ENCODE measurements at places on chromosomes 3 and 15.

GRCh38 chr15:61081027-61081322, 148.1 kb downstream of the RORA start:
- no peak for DNase-seq

DNA sequence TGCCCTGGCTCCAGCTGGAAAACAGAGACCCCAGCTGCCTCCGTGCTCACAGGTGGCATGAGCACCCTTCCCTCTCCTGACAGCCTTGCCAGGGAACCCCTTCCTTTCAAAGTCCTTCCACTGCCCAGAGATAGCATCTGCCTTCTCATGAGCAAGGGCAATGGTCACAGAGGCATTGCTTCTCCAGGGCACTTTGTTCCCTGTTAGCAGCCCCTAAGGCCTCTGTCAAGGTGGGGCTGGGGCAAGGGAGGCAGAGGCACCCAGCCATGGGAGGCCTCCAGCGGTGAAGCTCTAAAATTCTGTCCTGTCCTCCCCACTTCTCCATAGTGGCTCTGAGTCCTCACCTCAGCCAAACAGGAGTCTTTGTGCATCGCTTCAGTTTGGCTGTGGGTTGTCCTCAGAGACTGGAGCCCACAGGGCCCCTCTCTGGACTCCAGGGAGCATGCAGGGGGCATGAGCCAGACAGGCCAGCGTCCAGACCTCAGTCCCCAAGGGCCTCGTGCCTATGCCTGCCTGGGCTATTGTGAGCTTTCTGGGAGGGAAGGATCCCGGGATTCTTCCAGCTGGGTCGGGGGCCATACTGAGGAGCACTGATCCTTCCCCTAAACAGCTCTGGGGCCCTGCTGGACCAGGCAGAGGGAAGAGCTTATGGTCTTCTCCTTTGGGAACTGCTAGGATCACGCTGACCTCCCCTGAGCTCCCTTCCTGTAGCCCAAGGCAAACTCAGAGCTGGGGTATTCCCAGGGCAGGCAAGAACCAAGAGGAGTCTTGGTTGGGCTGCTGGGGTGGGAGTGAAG, 106.6 kb downstream of the DNAJB8 start:
- DNase-seq: no peak

GRCh38 chr15:70647396-70647795, 116.0 kb downstream of the UACA start:
- DNase-seq: no peak

DNA sequence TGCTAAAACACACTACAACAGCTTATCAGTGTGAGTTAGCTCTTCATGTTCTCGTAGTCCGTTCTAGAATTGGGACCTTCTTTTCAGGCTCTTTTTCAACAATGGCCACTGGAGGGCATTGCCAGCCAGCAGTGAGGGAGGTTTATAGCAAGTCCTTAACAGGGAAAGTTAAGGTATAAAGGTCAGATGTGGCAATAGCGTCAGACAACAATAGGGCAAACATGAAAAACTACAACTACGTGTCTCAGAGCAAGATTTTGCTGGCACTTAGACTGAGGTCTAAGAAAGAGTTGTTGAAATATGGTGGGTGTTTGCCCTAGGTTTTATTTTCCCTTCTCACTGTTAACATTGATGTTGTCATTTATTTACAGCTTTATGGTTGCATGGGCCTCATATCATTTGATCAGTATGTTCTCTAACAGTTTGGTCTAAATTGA, 161.4 kb downstream of the GMNC start:
- no peak for DNase-seq

DNA sequence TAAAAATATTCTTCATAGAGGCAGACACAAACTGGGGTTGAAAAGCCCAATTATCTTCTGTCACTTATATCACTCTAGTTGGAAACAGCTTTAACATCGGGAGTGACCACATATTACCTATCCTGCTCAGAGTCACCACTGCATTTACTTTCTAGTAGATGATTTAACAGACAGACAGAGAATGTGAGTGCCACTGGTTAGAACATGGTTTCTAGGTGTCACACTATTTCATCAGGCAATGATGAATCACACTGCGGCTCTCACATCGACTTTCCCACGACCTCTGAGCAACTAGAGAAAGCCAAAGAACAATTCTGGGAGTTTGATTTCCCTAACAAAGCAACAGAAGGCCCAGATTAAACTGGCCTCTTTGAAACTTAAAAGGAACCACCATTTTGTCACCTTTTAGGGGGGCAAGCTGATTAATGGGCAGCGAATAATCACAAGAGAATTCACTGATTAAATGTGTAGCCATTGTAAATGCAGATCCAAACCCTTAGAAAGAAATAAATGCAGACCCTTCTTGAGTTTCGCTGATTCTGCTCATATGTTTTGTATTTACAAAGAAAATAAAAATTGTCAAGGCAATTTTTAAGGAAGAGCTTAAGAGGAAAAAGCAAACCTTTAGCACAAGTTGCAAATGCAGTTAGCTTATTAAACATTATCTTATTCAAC, 112.6 kb upstream of the KBTBD8 start:
- DNase-seq: no peak

DNA sequence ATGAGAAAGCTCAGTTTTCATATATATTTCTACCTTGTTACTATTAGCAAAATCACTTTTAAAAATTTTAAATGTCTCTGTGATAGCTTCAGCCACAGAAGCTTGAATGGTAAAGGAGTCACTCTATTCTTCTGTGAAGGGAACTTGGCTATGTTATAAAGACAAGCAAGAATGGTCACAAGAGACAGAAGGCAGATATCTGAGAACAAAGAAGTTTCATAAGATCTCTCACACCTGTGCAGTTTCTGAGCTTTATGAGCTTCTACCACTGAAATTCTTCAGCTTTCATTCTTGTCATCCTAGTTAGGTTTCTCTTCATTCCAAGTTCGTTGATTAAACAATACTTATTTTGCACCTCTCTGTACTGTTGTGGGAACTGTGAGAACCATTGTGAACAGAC, 853.4 kb downstream of the IGSF11 start:
- DNase-seq: no peak

- DNase-seq: no peak
These were observed 24.6 kb downstream of the CDIN1 start for GRCh38 chr15:36603987-36604386.

GRCh38 chr3:193917158-193917557, 218.8 kb upstream of the HES1 start:
- DNase-seq: no peak

DNA sequence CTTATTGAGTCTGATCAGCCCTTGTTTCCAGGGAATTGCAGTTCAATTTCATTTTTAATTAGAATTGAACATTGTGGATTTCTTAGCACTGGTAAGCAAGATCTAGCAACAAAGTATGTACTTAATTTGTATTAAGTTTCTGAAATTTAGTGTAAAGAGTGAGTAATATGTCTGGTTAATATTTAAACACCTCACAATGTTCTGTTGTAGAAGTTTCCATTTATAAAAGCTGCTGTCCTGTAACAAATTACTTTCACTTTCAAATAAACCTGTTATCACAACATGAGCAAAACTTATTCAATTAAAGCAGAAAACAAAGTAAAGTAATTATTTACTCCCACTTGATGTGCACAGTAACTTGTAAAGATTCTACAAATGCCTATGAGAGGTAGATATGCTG, 448.5 kb downstream of the NAALADL2 start:
- DNase-seq: no peak

DNA sequence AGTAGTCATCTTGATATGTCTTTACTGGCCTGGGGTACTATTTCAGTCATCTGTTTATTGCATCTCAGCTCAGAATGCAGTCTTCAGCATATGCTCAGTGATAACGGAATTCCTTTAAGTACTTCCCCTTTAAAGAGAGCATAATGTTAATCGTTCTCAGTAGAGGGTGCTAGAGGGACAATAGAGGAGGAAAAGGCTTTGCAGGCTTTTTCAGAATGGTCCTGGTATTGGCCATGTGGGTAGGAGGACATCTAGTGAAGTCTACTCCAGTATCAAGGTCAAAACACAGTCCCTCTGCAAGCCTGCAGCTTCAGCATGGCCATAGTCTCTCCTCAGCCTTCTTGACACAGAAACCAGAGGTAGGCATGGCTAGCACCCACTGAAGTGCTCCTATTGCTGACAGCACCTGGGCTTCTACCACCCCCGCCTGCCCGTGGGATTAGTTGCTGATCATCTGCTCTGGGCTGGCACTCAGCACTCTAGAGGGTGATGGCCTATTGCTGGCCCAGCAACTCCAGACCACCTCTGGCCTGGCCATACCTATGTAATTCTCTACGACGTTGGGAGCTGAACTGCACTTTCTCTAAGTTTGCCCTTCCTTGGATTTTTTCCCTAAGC, 65.4 kb downstream of the KCNH8 start:
- no peak for DNase-seq

DNA sequence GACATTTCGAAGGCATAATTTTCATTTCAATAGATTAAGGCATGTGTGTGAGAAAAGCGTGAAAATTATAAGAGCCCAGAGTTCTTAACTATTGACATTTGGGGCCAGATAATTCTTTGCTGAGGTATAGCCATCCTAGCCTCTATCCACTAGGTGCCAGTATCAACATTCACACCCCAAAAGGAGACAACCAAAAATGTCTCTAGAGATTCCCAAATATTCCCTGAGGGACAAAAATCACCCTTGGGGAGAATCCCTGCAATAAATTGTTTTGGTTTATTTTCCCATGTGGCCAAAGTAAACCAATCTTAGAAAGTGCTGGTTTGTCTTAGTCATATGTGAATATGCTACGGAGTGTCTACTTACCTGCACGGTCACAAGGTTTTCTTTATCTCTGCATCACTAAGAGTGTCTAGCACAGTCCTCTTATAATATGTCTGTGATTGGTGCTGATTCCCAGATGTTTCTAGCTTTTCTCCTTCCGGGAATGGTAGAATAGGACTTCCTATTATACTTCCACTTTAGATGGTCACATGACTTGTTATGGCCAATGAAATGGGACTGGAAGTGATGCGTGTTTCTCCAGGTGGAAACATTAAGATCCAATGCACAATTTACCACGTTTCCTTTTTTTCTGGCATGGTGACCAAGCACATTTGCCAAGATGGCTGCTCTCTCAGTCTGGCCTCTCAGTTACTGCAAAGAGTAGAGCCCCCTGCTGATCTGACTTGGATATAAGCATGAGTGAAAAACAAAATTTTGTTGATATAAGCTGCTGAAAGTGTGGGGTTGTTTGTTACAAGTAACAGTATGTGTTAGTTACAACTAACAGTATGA, 8.0 kb upstream of the KBTBD8 start:
- no peak for DNase-seq

- DNase-seq: no peak
These were observed 120.0 kb downstream of the TMCO5A start for GRCh38 chr15:38054488-38054887.

DNA sequence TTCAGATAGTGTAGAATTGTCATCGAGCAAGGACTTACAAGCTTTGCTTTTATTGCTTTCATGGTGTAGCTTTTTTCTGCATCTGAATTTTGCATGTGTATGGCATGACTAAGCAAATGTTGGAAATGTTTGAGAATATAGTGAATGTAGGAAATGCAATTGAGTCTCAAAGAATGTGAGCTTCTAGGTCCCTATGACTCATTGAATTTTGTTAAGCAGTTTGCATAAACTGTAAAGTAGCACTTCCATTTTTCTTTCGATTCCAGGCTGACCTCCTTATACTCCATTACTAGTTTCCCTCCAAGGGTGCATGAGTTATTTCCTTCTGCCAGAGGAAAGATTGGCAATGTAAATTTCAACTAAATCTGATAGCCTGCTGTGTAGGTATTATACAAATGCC, 619.2 kb downstream of the DIPK2A start:
- no peak for DNase-seq

DNA sequence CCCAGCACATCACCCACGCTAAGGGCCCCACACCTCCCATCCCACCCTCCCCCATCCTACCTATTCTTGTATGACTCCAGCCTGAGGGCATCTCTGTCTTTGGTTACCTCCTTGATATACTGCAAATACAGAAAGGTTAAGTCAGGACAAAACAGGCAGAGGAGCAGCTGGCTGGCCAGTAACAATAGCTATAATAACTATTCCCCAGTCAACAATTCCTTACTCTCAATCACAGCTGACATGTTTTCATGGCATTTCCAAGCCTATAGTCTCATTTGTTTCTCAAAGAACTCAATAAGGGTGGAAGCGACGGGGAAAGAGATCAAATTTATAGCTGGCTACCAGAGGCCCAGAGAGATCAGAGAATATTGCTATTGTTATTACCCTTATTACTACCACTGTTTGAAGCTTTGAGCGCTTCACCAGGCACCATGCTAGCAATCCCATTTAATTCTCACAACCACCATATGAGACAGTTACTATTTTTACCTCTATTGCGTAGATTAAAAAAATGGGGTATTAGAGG, 93.0 kb upstream of the C2CD4B start:
- DNase-seq: no peak

- DNase-seq: no peak
These were observed 2.1 kb upstream of the RHO start for GRCh38 chr3:129526121-129526900.

DNA sequence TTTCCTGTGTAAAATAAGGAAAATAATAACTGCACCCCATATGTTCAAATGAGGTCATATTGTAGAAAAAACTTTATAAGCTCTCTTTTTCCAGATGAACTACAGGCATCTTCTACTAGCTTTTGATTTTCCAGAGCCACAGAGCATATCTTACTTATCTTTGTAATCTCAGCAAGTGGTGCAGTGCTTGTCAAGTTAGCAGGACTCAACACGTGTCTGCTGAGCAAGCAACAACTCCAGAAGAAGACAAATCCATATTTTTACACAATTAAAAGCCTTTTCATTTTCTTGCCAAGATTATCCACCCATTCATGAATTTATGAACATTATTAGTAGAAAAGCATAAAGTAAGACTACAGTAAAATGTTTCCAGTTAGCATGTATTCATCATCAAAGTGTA, 14.4 kb upstream of the TSC22D2 start:
- DNase-seq: no peak

DNA sequence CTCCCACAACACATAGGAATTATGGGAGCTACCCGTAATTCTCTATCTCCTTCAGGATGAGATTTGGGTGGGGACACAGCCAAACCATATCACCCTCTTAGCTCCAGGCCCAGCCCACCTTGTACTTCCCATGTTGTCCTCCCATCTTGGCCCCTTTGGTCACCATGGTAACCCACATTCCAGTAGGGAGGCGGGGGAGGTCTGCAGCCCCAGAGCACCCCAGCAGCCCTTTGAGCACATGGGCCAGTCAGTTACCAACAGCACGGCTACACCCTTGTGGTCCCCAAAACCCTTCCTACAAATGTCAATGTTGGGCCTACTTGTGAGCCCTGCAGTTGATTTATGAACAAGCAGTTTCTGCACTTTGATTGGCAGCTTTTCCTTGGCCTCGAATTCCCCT, 84.5 kb downstream of the LRRK1 start:
- DNase-seq: no peak

DNA sequence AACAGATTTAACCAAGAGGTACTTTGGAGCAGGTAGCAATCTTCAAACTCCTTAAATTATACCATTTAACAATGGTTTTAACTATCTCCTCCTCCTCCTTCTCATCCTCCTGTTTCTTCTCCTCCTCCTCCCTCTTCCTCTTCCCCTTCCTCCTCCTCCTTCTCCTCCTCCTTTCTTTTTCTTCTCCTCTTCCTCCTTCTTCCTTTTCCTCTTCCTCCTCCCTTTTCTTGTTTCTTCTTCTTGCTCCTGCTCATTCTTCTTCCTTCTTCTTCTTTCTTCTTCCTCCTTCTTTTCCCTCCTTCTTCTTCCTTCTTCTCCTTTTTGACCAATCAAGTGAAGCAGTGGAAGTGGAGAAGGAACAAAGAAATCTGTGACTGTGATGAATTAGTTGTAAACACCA, 14.1 kb downstream of the PATL2 start:
- no peak for DNase-seq

Data from activated CD4-positive, CD25-positive, alpha-beta regulatory T cell treated with anti-CD3 and anti-CD28 coated beads, Interleukin-2, amount 50 U/mL, for 72 hours (primary cell).